ENCODE measurements at places on chromosomes 3 and 15. TPM values are rescaled to one million over a fixed set of nuclear protein-coding genes. Genes with fewer than 3 reads are reported as not detected.

Gene IQCF5
- total RNA-seq, result not detected

Gene FMN1
- 0.81 TPM for total RNA-seq

Gene MYH15
- 0.09 TPM for total RNA-seq

Gene CSPG5
- total RNA-seq, result not detected

Gene BBX
- total RNA-seq, result 13.7 TPM

All from HepG2 (cell line).